ENCODE measurements at places on chromosomes 1 and 21.

- no peak for DNase-seq
Measured at GRCh38 chr1:18047122-18047521, 60.5 kb upstream of the IGSF21 start.

DNA sequence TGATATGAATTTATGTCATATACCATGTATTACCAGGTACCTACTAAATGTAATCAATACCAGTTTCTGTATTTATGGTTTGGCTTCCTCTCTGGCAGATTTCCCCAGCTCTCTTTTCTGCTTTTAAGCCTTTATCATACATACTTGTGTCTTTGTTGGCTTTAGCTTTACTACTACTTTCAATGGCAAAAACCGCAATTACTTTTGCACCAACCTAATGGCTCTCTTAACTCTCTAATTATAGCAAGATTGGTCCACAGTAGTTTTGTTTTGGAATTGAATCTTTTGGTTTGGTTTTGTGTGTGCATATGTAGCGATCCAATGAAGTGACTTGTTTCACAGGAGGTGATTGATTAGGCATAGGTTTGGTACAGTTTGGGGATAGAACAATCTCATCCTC lies 93.6 kb downstream of the ATG4C start:
- no peak for DNase-seq

- peak; percentile 35 for DNase-seq
Measured at GRCh38 chr1:161180639-161181038, 3.3 kb upstream of the B4GALT3 start.

GRCh38 chr21:28588997-28589396 lies 403.7 kb downstream of the LTN1 start:
- no peak for DNase-seq

GRCh38 chr1:178774263-178774662 lies 49.2 kb downstream of the RALGPS2 start:
- DNase-seq = peak; percentile 24

- DNase-seq = no peak
Measured at GRCh38 chr1:6396998-6397397, 3.4 kb upstream of the ACOT7 start.

GRCh38 chr1:221965252-221965651 lies 223.4 kb upstream of the DUSP10 start:
- DNase-seq = no peak

DNA sequence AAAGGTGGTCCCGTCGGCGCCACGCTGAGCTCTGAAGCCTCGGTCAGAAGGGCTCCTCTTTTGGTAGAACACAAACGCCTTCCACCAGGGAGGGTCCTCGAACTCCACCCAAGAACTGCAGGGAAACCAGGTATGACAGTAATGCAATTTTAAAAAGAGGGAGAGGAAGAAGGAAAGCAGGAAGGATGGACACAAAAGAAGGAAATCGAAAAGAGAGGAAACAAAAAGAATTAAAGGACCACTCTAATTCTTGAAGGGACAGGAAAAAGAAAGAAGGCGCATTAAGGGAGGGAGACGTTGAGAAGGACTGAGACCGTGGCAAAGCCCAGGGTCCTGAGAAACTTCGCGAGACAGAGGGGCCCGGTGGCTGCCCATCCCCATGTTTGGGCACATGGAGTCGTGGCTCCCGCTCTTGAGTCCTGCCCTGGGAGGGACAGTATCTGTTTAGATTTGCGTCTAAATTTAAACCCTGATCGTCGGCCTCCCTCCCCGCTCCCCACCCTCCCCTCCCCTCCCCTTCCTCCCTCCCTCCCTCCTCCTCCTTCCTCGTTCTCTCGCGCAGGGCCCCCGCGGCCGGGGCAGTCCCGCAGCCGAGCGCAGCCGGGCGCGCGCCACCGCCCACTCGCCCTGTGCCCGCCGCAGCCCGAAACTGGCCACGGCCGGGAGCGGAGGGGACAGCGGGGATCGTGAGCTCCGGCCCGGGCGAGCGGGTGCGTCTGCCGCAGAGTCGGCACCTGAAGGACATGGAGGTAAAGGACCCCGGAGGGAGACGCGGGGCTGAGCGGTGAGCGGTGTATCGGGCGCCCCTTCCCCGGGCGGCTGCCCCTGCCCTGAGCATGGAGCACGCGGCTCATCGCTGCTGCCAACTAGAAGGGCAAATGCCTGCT lies at the start of gene RCSD1:
RCSD1 (plus strand) TSS at position 552 of the 887 bp plus-strand sequence; CDS start at position 744, 192 bp downstream.
- peak; percentile 44 for DNase-seq

GRCh38 chr1:74334147-74334546 lies 99.0 kb downstream of the TNNI3K start:
- DNase-seq = no peak

GRCh38 chr21:25908495-25908894 lies 173.7 kb downstream of the GABPA start:
- no peak for DNase-seq

DNA sequence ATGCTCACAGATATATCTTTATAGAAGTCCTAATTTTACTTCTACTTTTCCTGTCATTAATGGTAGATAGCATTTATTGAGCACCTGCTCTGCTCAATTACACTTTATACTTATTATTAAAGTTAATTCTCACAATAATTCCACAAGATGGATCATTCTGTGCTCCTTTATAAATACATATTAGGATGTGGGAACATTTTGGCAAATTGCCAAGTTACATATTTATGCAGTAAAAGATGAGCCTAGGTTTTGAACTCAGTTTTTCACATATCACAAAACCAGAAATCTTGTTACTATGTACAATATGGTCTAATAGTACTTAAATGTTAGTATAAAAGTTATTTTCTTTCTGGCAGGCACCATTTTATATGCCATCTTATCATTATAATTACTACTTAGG lies 895.0 kb upstream of the B3GALT2 start:
- DNase-seq = no peak

DNA sequence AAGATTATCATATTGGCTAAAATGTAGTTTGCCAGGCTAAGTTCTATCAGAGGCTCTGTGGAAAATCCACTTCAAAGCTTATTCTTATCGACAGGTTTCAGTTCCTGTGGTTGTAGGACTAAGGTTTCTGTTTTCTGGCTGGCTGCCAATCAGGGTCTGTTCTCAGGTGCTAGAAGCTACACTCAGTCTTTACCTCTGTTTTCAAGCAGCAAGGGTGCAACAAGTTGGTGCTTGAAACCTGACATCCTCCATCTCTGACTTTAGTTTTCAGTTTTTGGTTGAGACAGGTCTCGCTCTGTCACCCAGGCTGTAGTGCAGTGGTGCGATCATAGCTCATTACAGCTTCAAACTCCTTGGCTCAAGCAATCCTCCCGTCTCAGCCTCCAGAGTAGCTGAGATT lies 15.3 kb upstream of the TMCO2 start:
- peak; percentile 50 for DNase-seq

DNA sequence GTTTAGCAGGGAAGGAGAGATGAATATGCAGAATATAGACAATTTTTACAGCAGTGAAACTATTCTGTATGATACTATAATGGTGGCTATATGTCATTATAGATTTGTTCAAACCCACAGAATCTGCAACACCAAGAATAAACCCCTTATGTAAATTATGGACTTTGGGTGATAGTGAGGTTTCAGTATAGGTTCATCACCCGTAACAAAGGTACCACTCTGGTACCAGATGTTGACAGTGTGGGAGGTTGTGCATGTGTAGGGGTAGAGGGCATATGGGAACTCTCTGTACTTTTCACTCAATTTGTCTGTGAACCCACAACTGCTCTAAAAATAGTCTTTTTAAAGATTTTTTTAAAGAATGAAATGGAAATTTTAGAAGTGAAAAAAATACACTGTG lies 29.9 kb upstream of the PRDX6 start:
- DNase-seq = no peak

DNA sequence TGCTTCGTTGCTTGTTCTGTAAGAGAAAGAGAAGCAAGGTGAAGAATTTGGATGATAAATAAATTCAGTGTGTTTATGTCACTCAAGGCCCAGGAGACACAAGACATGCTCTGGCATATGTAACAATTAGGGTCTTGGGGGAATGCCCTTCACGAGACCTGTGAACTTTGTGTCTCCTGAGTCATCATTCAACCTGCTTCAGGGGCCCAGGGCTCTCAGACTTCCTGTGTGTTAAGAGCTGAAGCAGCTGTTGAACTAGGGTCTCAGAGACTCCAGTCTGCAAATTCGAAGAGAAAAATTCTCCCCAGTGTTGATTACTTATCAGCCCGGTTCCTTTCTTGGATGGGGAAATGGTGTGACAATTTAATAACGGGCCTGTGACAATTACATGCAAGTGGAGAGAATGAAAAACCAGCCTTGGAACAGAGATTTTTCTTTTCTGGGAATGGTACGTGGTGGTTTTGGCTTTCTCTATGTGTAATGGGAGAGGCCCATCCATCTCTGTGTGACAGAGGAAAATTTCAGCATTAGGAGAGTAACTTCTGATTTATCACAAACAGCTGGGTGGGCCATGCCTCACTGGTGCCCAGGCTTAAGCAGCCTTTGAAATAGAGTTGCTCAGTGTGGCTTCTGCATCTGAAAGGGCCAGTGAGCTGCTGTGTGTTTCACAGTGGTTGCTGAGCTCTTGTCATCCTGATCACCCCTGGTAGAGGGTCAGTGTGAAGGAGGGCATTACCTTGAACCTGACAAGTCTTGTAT lies 22.4 kb downstream of the HUNK start:
- no peak for DNase-seq

- DNase-seq = peak; percentile 75
Measured at GRCh38 chr1:112700290-112701226, 6.4 kb downstream of the RHOC start.

DNA sequence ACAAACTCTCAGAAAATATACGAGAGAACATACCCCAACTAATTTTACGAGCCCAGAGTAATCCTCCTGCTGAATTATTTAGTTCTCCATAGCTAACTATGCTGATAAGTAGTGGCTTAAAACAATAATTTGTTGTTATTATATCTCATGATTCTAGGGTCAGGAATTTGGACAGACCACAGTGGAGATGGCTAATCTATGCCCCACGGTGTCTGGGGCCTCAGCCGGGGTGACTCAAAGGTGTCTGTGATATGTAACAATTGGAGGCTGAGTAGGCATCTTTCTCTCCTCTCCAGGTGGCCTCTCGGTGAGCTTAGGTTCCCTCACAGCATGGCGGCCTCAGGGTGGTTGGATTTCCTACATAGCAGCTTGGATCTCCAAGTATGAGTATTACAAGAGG lies 35.4 kb upstream of the FOXO6 start:
- DNase-seq = no peak

DNA sequence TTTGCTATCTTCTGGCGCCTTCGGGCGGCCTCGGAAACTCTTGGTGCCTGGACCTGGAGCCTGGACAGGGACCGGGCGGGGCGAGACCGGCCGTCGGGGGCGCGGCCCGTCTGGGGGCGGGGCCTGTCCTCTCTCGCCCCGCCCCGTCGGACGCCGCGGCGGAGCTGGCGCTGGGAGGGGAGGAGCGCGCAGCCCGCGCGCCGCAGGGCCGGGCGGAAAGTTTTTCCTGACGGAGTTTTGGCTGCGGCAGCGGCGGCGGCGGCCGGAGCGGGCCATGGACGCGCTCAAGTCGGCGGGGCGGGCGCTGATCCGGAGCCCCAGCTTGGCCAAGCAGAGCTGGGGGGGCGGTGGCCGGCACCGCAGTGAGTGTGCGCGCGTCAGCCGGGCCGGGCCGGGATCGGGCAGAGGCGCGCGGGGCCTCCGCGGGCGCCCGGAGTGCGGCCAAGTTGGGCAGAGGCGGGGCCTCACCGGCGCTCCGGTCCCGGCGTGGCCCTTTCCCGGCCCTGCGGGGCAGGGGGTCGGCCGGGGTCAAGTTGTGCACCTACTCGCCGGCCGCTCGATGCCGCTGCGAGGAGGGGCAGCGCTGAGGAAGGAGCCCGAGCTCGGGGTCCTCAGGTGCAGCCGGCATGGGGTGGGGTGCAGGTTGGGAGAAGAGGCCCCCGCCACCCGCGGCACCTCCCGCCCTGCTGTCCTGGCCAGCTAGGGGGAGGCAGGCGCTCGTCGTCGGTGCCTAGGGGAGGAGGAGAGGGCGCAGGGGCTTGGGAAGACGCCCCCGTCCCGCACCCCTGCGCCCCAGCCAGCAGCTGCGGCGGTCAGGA lies at the start of gene LDLRAP1:
LDLRAP1 (plus strand) TSS at position 182 of the 818 bp plus-strand sequence; CDS start at position 275, 93 bp downstream.
- DNase-seq = peak; percentile 72

- no peak for DNase-seq
Measured at GRCh38 chr1:47161298-47162040, 24.2 kb downstream of the CYP4A22 start.

DNA sequence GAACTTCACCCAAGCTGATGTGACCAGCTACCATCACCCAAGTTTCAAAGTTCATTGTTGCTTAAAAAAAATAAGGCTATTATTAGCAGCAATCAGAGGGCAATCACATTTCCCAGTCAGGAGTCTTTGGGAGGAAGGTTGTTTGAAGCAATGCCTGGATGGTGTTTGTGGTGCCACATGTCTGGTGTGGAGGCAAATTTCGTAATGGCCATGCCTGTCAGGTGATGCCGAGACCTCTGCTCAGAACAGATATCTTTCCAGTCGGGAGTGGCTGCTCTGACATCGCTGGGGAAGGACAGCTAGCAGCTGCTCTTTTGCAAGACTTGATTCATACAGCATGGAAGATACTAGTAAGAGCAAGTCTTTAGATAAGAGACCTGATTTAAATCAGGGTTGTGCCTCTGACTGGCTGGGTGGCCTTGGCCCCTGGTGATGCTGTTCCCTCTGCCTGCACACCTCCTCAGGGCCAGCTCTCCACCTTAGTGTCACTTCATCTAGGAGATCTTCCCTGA lies 187.8 kb upstream of the JUN start:
- DNase-seq = no peak

DNA sequence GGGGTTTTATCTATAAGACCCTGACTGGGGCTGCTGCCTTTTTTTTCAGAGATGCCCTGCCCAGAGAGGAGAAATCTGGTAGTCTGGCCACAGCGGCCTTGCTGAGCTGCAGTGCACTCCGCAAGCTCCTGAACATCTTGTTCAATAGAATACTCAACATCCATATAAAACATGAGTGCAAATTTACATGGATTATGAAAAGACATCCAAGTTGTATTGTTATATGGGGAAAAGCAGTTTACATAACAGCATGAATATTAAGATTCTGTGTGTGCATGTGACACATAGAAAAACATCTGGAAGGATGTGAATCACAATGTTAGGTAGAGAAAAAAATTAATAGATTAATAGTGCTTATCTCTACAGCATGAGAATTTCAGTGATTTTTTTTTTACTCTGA lies 16.4 kb downstream of the COG2 start:
- no peak for DNase-seq

- peak; percentile 84 for DNase-seq
Measured at GRCh38 chr1:154760469-154760933, 109.6 kb downstream of the KCNN3 start.

GRCh38 chr1:973459-974292 lies 7.4 kb downstream of the PLEKHN1 start:
- DNase-seq = no peak

- no peak for DNase-seq
Measured at GRCh38 chr21:39434950-39435349, 10.6 kb downstream of the LCA5L start.

DNA sequence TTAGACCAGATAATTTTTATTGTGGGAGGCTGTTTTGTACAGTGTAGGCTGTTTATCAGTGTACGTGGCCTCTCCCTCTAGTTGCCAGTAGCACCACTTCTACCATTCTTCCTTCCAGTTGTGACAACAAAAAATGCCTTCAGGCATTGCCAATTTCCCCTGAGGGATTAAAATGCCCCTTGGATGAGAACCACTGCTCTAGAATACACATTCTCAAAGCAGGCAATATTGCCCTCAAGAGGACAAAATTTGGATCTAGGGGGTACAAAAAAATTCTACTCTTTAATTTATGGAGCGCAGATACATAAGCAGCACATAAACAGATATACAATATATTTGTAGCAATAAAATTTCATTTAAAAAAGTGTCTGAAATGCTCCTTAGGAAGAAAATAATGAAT lies 674.6 kb downstream of the PTPRC start:
- DNase-seq = no peak

Measured in CD4-positive, alpha-beta T cell treated with Interleukin-12 subunit alpha and Interleukin-12 subunit beta, for 1 hour (primary cell).